ENCODE measurements at places on chromosomes 4 and X.

- DNase-seq, result no peak
Measured at GRCh38 chr4:92421920-92422319, 118.2 kb downstream of the GRID2 start.

DNA sequence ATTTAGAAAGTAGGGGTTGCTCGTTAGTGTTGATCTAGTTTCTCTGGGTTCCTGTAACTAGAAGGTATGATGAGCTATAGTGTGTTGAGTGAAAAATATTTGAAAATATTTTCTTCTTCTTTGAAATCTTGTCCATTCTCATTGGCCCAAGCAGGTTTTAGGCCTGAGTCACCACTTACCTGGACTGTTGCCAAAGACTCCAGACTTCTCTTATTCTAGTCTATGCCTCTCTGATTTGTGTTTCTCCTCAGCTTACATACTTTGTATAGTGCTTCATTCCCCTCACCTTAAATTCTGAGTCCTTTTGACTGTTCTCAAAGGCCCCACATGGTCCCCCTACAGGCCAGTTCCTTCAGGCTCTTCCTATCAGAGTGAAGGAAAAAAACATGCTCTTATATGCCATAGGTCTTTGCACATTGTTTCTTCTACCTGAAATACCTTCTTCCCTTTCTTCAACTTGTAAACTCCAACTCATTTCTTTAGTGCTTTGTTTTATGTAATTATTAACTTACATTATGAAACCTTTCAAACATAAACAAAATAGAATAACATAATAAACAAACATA, 258.2 kb downstream of the PPP1R2C start:
- DNase-seq, result no peak

- no peak for DNase-seq
Measured at GRCh38 chr4:87255755-87256154, 35.3 kb upstream of the KLHL8 start.

DNA sequence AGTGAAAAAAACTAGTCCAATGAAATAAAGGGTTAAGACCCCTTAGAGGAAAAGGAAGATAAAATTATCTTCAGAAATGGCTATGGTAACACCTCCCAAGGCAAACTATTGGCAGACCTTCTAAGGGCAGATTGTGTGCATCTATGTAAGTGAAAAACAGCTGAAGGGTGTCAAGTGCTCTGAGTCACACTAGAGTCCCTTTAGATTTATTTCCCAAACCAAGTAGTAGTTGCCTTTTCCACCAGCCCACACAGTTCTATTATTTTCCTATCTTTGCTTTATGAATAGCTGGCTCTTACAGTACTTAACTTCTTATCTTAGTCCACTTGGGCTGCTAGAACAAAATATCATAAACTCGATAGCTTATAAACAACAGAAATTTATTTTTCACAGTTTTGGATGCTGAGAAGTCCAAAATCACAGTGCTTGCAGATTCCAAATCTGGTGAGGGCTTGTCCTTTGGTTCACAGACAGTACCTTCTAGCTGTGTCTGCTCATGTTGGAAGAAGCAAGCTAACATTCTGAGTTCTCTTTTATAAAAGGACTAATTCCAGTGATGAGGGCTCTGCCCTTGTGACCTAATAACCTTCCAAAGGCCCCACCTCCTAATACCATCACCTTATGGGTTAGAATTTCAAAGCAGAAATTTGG, 143.6 kb downstream of the GRID2 start:
- DNase-seq, result no peak

DNA sequence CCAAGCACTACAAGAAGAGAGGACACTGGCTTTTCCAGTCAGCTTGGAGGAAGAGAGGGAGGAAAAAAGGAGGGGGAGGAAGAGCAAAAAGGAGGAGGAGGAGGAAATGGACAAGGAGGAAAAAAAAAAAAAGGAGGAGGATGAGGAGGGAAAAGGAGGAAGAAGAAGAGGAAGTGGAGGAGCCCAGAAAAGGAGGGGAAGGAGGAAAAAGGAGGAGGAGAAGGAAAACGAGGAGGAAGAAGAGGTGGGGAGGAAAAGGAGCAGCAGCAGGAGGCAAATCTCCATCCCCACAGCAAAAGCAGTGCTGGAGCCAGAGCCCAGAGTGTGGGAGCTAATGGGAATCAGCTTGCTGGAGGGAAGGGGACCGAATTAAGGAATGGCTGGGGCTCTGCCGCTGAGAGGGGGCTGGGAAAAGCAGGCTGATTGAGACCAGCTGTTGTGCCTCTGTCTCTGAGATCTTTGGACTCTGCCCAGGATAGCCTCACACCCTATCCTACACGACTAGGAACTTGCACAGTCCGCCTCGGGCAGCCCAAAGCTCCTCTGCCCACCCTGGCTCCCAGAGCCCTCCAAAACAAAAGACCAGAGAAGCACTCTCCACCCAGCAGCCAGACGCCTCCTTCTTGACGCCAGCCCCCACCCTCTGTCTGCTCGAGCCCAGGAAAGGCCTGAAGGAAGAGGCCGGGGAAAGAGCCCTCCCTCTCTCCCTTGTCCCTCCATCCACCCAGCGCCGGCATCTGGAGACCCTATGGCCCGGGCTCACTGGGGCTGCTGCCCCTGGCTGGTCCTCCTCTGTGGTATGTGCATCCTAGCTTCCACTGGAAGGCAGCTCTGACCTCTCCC, at the start of gene XPNPEP2:
Gene XPNPEP2, plus strand, starts transcription at position 514 of the 843 bp plus-strand sequence. Its CDS starts 235 bp downstream, at position 749.
- DNase-seq, result no peak

DNA sequence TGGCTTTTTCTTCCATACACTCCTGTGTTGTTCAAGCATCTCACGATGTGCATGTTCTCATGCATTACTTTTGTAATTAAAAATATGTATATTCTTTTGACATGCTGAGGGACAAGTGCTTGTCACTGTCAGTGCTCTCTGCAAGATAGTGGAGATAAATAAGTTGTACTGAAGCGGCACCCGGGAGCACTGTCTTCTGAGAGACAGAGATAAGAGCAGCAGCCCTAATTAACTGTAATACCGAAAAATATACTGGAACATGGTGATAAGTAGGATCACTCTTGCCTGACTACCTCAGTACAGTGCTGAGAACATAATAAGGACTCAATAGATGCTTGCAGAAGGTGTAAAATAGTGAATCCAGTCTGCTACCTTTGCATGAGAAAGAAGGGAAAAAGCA, 9.4 kb upstream of the GPR173 start:
- DNase-seq, result no peak

GRCh38 chrX:30246769-30247489, at the start of gene MAGEB1:
Gene MAGEB1, plus strand, starts transcription at chrX:30247146. Its CDS starts 3,348 bp downstream, at chrX:30250494.
- DNase-seq, result no peak

- DNase-seq, result peak; percentile 26
Measured at GRCh38 chr4:142556048-142556447, 290.1 kb downstream of the INPP4B start.

DNA sequence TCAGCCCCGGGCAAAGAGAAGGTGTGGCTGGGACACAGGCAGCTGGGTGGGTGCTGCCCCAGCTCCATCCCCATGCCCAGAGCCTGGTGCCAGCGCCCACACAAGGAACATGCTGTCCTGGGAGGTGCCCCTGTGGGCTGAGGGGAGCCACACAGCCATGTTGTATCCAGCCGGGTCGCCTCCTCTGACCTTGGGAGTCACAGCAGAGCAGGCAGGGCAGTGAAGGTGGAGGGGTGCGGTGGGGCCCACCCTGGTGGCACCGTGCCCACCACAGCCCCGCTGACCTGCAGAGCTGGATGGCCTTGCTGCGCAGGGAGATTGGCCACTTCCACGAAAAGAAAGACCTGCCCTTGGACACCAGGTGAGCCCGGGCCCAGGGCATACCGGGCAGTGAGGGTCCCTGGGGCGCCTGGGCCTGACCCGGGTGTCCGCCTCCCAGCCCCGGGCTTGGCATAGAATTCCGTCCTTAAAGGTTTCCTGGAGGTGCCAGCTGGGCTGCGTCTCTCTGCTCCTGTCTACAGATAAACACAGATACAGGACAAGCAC, 18.7 kb upstream of the ADD1 start:
- DNase-seq, result no peak

GRCh38 chr4:20251031-20251795, 492 bp upstream of the SLIT2 start:
- peak; percentile 21 for DNase-seq

DNA sequence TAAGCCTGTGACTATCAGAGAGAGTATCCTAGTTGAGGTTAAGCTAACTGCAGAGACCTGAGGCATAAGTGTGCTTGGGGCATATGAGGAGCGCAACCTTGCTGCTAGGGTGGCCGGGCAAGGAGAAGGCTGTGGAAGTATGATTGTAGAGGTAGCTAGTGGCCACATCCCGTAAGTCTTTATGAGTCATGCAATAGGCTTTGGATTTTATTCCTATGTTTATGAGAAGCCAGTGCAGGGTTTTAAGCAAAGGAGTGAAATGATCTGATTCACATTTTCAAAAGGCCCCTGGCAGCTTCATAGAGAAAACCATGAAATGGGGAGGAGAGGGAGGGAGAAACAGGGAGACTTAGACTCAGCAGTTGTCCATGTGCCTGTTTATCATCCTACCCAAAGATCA, 92.1 kb upstream of the WDFY3 start:
- no peak for DNase-seq

DNA sequence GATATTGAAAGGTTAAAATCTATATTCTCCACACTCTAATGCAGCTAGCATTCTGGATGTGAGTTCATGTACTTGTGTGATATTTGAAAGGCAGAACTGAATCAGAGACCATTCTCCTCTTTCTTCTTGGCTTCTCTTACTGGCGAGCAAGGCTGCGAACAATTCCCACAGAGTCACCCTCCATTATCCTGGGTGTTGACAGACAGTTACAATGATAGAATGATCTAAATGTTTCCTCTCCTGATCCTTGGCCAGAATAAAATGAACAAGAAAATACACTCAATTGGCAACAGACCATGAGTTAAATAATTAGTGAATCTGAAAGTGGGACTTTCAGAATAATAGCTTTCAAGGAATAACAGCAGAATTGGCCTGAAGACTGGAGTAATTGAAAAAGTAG, 342.8 kb downstream of the RAPGEF2 start:
- DNase-seq, result no peak

GRCh38 chr4:95362906-95363558, 185.7 kb downstream of the UNC5C start:
- peak; percentile 22 for DNase-seq

GRCh38 chrX:31506360-31506759, 434.5 kb upstream of the FTHL17 start:
- no peak for DNase-seq

GRCh38 chr4:27714073-27714472, 853.4 kb downstream of the STIM2 start:
- DNase-seq, result no peak

DNA sequence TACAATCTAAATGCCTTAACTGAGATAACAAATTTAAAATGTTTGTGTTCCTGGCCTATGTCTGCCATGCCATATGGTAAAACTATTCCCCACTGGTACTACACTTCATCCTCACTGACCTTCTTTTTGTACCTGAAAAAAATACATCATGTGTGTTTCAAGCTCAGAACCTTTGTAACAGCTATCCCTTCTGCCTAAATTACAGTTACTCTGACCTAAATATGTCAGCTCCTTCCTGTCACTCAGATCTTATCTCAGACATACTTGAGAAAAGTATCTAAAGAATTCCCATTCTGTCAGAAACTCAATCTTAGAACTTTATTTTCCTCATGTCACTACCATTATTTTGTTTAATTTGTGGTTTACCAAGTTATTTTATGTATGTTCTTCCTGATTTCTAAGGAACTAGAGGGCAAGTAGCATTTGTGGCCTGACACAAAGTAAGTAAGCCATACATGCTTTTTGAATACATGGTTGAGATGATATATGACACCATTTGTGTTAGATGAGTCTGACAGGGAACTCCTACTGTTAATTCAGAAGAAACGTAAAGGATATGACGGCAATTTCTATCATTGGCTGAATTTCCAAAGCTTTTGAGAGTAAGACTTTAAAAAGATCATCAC, 456.5 kb upstream of the NDST3 start:
- no peak for DNase-seq

DNA sequence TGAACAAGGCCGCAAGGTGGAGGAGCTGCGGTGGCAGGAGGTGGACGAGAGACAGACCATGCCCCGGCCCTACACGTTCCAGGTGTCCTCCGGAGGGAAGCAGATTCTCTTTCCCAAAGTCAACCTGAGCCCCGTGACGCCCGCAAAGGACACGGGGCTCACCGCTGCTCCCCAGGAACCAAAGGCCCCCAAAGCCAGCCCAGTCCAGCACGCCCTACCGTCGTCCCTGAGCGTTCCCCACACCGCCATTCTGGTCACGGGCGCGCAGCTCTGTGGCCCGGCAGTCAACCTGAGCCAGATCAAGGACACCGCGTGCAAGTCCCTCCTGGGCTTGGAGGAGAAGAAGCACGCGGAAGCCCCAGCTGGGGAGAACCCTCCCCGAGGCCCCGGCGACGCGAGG, 72.2 kb downstream of the AASDH start:
- DNase-seq, result no peak

DNA sequence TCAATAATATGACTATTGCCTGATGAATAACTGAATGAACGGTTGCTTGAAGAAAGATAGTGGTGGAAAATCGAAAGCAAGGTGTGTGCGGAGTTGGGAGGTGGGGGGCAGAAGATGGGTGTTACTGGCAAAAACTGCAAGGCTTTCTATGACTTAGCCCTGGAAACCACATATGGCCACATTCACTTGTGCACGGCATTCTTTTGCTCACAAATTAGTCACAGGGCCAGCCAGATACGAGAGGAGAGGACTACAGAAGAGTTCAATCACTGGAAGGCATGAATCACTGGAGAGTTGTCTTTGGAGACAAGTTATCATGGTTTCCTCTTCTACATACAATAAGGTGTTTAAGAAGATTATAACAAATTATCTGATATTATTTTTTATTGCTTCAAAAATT, 626.5 kb upstream of the CPEB2 start:
- DNase-seq, result no peak

DNA sequence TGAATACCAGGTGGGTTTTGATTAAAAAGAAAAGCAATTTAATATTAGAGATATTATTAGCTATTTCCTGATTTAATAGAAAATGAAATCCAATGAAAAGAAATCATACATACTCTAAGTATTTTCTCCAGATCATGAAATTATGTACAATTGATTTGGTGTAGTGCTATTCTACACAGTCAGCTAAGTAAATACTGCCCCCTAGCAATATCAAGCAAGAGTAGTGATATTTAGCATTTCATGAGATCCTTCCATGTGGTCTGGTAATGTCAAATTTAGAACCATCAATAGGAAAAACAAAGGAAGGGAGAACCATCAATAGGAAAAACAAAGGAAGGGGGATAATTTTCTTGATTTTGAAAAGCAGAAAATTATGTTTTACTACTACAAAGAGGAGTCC, 114.6 kb downstream of the TBCK start:
- no peak for DNase-seq

GRCh38 chr4:22504447-22504846, 11.4 kb downstream of the ADGRA3 start:
- DNase-seq, result no peak

GRCh38 chr4:24245491-24245820, 338.9 kb downstream of the DHX15 start:
- no peak for DNase-seq

- no peak for DNase-seq
Measured at GRCh38 chrX:109902665-109903064, 100.2 kb upstream of the TMEM164 start.

- no peak for DNase-seq
Measured at GRCh38 chrX:63959975-63960374, 175.0 kb upstream of the ARHGEF9 start.
